Activated naive CD8-positive, alpha-beta T cell treated with anti-CD3 and anti-CD28 coated beads, Interleukin-2, amount 50 U/mL, for 24 hours (primary cell): ENCODE measurements at places on chromosomes 4 and X.
A peak's percentile ranks its signal among the peaks of the same experiment; 100 is the strongest.

DNA sequence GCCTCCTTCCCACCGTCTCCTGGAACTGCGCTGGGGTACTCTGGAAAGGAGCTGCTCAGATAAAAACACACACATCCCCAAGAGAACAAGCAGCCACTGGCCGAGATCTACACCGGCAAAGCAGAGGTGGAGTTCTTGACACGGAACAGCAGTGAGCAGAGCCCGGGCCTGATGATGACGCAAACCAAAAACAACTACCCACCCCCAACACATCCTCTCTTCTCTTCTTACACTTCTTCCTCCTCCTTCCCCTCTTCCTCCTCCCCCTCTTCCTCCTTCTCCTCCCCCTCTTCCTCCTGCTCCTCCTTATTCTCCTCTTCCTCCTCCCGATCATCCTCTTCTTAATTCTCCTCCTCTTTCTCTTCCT is 4.6 kb downstream of the PNMA5 start:
- DNase-seq: no peak

- DNase-seq: peak; percentile 3
These were observed 127.7 kb downstream of the ASB9 start for GRCh38 chrX:15142084-15142715.

DNA sequence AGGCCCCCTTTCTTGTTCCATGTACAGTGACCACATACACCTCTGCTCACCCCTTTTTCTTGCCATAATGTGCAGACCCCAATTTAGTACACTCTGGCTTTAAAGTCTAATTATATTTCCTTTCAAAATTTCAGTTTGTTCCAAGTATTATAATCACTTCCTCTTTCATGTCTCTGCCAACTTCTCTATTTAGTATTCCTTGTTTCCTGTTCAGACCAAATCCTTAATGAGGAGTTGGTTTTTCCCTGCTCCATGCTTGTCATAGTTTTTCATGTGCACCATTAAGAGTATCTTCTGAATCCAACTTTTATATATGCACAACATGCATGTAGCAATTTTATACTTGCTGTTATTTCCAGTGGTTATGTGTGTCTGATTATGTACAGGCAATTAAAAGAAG is 32.3 kb downstream of the USP53 start:
- DNase-seq: no peak

- no peak for DNase-seq
These were observed 343.9 kb downstream of the UNC5C start for GRCh38 chr4:95204873-95205272.

- DNase-seq: no peak
These were observed 62.6 kb downstream of the CASP6 start for GRCh38 chr4:109640644-109641043.

GRCh38 chrX:118855681-118856310 is 32.2 kb downstream of the ZCCHC12 start:
- DNase-seq: no peak

- no peak for DNase-seq
These were observed 158.5 kb upstream of the S100G start for GRCh38 chrX:16491461-16491860.

DNA sequence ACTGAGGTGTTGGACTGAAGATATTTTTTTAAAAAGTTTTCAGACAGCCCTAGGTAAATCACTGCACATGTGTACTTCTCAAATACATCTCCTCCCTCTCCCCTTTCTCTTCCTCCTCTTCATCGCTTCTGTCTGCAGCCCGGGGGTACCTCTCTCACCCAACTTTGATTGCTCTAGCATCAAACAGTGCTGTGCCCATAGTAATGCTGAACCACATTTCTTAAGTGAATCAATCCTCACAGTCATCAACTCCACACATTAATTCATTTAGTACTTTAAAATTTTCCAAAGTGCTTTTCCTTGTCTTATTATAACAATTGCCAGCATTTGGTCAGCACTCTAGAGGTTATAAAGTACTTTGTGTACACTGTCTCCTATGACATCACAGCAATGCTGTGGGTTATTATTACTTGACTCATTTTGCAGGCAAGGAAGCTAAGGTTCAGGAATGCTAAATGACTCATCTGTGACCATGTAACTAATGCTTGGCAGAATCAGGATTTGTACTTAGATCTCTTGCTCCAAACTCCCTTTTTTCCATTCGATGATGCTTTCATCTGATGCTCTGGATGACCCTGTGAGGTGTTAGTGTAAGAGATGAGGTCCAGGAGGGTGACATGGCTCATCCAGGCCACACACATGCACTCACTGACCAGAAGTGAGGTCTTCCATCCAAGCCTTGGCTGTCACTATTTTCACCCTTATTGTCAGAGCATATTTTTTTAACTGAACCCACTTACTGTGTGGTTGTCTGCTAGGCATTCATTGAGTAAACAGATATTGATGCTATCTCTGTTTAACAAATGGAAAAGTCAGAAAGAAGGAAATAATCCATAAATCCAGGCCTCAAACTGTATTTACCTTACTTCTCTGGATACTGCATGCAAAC is 58.8 kb downstream of the RHOH start:
- DNase-seq: no peak

DNA sequence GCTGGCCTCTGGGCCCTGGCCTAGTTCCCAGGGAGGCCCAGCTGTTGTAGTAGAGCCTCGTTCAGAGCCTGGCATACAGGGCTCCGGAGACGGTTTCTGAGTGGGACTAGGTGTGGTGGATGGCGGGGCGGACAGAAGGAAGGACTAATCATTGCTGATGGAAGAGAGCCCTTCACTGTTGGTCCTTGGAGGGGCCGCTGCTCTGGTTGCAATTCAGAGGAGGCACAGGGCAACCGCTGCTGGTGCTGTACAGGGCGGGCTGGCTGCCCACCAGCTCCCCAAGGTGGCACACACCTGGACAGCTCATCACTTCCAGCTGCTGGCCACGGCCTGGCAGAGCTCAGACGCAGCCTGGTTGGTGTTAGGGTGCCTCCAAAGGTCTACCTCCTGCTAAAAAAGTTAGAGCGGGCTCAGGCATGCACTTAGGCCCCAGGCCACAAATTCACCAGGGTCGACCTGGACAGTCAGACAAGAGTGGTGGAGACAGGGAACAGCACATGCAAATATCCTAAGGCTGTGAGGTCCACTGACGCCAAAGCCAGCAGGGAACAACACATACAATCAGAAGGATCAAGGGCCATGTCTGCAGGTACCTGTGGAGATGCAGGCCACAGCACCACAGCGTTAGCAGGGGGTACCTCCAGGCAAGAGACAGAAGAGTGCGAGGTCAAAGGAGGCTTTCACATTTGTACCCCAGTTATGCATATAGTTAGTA is 7.5 kb upstream of the RNF4 start:
- no peak for DNase-seq

DNA sequence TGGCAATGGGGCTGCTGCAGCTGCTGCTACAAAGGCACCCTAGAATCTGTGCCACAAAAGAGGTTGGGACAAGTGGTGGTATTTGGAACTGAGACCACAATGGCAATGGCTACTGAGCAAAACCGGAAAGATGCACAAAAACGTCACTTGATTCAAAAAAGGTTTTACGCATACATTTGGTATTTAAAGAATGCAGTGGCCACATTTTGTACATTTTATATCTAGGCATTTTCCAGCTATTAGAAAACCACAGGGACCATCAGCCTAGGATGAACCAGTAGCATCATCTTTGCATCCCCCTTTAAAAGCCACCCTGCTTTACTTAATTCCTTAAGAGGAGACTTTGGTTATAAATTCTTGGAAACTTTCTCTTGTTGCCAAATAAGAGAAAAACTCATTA is 104.8 kb upstream of the CXCL13 start:
- DNase-seq: no peak

DNA sequence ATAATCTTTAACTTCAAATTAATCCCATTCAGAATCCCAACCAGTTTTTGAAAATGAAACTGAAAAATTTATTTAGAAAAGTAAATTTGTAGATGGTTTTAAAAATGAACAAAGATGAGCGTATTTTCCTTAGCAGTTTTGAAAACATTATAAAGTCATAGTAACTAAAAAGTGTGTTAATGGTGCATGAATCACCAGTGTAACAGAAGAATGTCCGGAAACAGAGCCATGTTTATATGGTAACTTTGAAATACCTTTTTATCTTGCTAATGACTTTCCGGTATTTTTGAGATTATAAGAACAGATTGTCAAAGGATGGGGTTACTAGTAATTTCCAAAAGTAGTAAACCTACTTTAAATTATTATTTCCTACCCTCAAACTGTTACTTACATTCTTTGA is 145.9 kb downstream of the IRS4 start:
- no peak for DNase-seq

- DNase-seq: no peak
These were observed 436.6 kb downstream of the SPRY1 start for GRCh38 chr4:123833171-123833643.
